ENCODE measurements at places on chromosomes 2 and 18. TPM values are rescaled to one million over a fixed set of nuclear protein-coding genes. Genes with fewer than 3 reads are reported as not detected.

Gene IL36A
- total RNA-seq = not detected

DNA sequence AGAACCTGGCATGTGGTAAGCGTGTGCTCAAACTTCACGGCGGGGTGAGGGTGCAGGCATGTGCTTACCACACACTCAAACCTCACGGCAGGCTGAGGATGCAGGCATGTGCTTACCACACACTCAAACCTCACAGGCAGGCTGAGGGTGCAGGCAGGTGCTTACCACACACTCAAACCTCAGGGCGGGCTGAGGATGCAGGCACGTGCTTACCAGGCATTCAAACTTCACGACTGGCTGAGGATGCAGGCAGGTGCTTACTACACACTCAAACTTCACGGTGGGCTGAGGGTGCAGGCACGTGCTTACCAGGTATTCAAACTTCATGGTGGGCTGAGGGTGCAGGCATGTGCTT, 105.0 kb upstream of the ALKAL2 start:
- DNase-seq = no peak

Gene PTPRN
- not detected for total RNA-seq

Gene EGR4
- total RNA-seq = not detected

GRCh38 chr18:32771169-32771751, 1.6 kb downstream of the KLHL14 start:
- no peak for DNase-seq

DNA sequence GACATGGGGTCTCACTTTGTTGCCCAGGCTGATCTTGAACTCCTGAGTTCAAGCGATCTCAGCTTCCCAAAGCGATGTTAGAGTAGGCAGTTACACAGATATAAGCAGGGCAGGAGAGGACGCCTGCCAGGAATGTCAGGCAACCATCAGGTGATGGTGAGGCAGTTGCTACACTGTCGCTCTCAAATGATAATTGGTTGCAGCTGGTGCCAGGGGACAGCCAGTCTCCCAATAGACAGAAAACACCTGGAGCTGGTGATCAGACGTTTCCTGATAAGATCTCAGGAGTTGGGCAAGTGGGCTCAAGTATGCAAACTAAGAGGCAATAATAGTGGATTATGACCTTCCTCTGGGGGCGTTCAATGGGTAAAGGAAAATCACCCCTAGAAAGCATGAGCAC, 163.1 kb upstream of the RGPD4 start:
- DNase-seq = no peak

GRCh38 chr2:184577743-184578142, 20.6 kb upstream of the ZNF804A start:
- DNase-seq = no peak

Gene ABCG5
- total RNA-seq = not detected

GRCh38 chr2:172089633-172090032, 4.3 kb downstream of the DLX1 start:
- no peak for DNase-seq

Gene LHCGR
- total RNA-seq = not detected

Gene TBR1
- not detected for total RNA-seq

- no peak for DNase-seq
These were observed 289.5 kb upstream of the SLC14A2 start for GRCh38 chr18:45325778-45326177.

DNA sequence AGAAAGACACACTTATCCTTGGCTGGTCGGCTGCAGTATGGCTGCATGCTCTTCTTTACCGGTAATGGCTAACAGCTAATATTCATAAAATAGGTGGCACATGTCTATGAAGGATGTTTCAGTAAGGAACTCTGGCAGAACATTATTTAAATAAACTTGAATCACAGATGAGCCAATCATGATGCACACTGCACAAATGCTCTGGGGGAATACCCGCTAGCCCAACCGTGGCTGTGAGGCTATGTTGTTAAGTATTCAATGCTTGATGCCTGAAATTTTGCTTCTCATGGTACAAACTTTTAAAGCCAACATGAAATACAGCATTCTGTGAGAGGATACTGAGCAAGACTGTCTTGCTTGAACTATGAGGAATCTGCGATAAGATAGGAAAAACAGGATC, 505.8 kb downstream of the ZEB2 start:
- DNase-seq = no peak

DNA sequence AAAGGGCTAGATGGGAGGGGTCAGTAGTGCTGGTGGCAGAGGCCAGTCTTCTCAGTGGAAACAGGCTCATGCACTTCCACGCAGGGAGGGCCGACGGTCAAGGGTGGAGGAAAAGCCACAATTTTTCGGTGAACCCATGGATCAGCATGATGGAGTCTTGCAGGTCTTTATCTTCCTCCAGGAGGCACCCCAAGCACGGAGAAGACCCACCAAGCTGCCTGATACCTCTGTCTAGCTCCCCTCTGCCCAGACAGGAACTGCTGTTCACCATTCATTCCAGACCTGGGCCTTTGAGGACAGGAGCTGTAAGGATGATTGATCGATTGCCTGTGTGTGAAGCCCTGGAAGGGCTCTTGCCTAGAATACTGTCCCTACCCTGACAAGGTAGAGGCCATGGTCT, 2.8 kb upstream of the LRRFIP1 start:
- DNase-seq = peak; percentile 70

Gene CAPN14
- total RNA-seq = 0.14 TPM

DNA sequence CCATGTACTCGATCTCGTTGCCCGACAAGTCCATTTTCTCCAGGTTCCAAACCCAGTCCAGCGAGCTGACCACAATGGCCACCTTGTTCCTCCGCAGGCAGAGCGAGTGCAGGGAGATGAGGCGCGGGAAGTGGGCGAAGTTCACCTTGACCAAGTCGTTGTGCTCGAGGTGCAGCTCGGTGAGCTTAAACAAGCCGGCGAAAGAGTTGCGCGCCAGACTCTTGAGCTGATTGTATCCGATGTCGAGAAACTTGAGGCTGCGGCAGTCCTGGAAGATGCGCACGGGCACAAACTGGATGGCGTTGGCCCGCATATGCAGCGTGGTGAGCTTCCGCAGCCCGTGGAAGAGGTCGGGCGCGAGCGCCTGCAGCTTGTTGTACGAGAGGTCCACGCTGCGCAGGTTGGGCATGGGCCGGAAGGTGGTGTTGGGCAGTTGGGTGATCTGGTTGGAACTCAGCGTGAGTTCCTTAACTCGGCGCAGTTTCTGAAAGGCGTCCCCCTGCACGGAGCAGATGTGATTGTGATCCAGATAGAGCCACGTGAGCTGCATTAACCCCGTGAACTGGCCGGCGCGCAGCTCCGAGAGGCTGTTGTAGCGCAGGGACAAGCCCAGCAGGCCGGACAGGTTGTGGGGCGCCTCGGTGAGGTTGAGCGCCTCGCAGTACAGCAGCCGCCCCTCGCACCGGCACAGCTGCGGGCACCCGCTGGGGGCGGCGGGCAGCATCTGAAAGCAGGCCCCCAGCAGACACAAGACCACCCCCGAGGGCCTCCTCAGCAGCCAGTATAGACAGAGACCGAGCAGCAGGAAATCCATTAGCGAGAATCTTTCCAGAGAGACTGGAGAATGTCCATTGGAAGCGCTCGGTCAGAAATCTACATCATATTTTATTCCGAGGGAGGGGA, 1.3 kb downstream of the LRRTM1 start:
- peak; percentile 66 for DNase-seq

DNA sequence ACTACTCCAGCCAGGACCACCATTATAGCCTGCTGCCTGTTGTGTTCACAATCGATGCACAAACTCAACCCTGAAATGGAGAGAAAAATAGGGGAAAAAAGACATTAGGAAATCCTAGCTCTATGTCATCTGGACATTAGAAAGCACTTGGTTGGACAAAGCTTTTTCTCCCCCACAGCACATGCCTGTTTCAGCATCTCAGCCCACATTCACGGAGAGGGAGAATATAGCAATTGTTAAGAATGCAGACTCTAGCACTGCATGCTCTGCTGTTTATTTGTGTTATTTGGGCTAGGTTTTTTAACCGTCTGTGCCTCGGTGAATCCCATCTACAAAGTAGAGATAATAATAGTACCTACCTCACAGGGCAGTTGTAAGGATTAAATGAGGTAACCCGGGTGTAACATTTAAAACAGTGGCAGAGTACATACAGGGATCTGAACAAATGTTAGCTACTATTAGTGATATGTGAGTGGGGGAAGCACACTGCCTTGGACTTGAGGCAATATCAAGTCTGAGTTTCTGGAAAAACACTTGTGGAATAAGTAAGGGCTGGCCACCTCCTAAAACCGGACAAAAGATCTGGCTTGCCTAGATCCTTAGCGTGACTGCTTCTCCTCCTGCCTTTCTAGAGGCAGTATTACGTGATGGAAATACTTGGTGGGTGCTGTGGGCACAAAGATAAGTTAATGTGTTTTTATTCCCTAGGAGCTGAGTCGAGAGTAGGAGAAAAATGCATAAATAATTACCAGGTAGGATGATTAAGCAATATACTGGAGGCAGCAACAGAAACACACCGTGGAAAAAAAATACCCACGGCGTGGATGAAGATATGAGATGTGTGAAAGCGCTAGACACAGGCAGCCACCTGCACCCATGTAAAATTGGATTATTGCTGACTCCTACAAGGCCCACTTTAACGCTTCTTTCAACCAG, 1.0 kb upstream of the PPP1CB start:
- DNase-seq = no peak

- DNase-seq = no peak
These were observed 157.2 kb downstream of the BABAM2 start for GRCh38 chr2:28047681-28048080.

DNA sequence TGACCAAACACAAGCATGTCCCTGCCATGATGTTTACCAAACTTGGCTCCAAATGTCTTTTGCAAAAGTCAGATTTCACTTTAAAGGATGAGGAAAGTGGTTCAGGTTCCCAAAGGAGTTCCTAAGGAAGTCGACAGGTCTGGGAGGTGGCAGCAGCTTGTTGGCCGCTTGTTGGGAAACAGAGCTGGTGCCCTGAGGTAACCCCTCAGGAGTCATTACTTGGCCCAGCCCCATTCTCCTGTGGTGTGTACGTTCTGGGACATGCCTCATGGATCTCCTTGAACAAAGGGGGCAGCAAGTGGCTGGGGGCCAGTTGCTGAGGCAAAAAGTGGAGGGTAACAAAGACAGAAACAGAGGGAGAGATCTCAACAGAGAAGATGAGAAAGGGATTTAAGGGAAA, 10.9 kb downstream of the TMBIM1 start:
- no peak for DNase-seq

Gene HMSD
- total RNA-seq = not detected

- DNase-seq = no peak
These were observed 22.4 kb downstream of the RTP5 start for GRCh38 chr2:241891988-241892298.

DNA sequence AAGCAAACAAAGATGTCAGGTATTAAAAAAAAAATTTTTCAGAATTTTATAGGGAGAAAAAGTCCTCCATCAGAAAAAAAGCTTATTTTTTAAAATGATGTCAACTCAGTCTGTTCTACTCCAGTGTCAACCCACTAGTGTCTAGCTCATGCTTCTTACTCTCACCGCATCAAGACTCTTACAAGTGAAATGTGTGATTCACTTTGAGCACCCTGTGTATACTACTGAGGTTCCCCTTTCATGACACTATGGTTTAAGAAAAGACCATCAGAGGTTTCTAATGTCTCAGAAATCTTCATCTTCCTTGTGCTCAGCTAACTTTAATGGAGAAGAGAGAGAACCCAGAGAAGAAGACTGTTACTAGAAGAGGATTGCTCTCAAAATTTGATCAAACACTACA, 43.4 kb downstream of the FEZ2 start:
- no peak for DNase-seq

GRCh38 chr2:105618351-105618659, 126.4 kb upstream of the NCK2 start:
- DNase-seq = no peak

DNA sequence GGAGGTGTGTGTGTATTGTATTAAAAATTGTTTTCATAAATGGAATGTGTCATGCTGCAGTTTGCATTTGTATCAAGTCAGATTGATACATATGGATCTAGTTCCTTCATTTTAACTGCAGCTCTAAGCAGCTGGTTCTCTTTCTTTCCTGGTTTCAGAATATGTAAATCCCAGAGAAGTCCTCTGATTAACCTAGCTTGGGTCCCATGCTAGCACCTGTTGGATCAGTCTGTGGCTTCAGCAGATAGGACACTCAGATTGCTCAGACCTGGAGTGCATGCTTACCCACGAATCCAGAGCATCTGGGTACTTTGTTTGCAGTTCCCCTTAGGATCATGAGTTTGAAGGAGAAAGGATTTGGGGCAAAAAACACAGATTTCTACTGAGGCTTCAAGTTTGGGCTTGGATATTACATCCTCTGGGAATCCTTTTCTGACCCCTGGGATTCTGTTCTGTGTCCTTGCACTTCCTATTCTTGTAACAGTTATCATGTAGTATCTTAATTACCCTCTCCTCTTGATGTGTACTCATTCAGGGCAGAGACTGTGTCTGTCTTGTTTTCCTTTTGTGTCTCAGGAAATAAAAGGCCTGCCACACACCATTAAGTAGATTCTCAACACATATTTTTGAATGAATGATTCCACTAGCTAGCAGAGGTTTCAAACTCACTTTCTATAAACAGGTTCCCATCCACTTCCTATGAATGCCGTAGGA, 142.1 kb downstream of the PHLPP1 start:
- no peak for DNase-seq

GRCh38 chr2:143398781-143399180, 269.6 kb downstream of the ARHGAP15 start:
- no peak for DNase-seq

Gene ARHGAP28
- 15.6 TPM for total RNA-seq

DNA sequence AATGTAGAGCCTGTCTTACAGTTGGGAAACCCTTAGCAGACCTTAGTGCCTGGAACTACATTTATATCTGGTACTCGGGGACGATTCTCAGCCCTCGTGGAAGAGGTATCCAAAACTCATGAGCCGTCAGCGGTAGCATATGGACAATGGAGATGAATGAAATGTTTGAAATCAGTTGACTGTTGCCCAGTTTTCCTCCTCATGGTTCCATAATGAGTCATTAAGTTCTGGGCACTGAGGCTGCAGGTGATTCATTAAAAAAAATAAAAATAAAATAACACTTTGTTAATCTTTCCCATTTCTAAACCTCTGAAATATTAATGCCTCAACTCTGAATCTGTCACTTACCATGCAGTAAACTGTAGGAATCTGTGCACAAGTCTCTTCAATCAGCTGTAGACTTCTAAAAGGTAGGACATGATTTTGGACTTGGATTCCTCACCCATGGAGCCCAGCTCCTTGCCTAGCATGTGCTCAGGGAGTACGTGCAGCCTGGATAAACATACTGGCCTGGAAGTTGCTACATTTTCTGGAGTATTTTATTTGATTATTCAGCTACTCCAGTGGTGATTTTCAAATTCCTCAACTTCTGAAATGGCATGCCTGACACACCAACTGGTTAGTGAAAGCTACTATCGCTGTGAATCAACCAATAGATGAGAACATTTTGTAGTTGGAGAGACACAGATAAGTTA, 979.2 kb downstream of the CNTNAP5 start:
- no peak for DNase-seq

Gene SLC23A3
- 0.71 TPM for total RNA-seq

GRCh38 chr2:23457990-23458682, 73.2 kb downstream of the KLHL29 start:
- no peak for DNase-seq

DNA sequence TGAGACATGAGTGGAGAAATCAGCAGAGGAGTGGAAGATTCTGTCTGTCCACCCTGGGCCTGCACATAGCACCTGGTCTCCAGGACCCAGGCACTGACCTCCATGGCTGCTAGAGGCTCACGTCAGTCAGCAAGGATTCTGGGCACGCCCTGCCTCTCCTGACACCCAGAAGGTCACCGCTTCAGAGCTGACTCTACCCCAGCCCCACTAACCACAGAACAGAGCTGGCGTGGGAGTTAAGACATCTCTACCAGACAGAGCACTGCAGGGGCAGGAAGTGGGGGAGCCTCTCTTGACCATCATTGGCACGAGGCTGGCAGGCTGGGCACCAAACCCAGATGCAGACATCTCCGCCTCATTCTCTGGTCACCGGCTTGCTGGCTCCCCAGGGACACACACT, 3.0 kb downstream of the ADCY3 start:
- peak; percentile 63 for DNase-seq
